ENCODE measurements at places on chromosomes 11 and 22.

DNA sequence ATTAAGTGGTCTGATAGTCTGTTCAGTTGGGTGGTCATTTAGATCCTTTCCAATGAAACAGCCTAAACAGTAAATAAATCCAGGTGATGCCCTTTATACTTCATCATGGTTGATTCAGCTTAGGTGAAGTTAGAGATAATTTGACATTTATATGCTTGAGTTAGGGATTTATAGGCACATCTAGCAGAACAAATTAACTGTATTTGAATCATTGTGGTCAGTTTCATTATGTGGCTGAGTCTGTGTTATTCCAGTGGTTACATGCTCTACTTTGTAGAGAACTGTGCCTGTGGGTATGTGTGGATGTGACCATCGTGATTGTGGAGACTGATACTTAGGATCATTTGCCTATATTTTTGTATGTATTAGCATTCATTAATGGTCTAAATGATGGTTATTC lies 194.6 kb downstream of the DDX10 start:
- no peak for DNase-seq

- DNase-seq = no peak
These were observed 7.4 kb downstream of the MED15 start for GRCh38 chr22:20514658-20515406.

- DNase-seq = no peak
These were observed 76.1 kb downstream of the C11orf58 start for GRCh38 chr11:16814410-16815046.

- DNase-seq = no peak
These were observed 778 bp downstream of the KDELR3 start for GRCh38 chr22:38468443-38469305.

DNA sequence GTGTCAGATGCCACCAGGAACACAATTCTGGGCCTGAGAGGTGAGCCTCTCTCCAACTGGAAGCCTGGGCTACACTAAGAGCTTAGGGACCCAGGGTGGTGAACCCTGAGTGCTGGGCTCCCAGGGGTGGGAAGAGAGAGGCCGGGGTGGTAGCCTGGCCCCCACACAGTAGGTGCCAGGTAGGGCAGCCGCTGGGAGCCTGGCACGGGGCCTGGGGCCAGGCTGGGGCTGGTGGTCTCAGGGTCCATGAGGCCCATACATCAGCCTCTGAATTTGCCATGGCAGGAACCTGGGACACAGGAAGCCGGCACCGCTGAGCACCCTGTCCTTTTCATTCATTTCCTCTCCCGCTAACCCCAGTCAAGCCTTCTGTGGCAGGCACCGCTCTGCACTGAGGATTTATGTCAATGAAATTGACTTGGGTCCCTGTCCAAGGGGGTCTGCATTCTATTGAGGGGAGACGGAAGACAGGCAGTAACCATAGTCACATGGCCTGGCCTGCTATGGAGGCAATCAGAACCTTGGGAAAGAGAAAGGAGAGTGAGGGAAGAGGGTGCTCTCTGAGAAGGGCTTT lies 8.6 kb downstream of the MYEOV start:
- no peak for DNase-seq

GRCh38 chr22:24588381-24588756 lies 4.5 kb downstream of the LRRC75B start:
- no peak for DNase-seq

DNA sequence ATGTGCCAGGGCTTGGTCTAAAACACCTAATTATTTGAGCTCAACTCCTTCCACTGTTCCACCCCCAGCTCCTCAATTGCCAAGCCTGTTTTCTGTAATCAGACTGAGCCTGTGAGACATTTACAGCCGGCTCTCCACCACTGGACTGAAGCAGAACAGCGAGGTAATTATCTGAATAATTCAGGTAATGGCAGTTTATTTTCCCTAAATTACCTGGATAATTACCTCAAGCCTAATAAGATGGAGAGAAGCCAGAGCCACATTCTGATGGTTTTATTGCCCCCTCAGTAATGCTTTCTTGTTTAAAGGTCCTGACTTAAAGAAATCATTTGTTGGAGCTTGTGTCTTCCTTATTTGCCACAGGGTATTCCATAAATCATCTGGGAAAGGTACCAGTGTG lies 64.2 kb downstream of the FZD4 start:
- no peak for DNase-seq

DNA sequence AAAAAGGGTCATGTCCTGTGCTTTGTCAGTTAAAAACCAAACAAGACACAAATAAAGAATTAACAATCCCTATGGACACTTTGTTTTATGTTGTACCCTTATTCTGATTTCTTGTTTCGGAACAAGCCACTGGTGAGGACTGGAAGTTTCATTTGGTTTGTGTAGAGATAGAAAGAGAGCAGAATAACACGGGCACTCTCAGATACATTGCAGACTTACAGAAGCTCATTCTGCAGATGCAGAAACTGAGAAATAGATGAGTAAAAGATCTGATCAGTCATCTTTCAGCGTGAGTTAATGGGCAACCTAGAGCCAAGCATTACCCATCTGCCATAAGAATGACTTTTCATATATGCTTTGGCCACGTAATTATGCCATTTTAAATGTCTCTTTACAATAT lies 407.6 kb downstream of the RAB38 start:
- DNase-seq = no peak

DNA sequence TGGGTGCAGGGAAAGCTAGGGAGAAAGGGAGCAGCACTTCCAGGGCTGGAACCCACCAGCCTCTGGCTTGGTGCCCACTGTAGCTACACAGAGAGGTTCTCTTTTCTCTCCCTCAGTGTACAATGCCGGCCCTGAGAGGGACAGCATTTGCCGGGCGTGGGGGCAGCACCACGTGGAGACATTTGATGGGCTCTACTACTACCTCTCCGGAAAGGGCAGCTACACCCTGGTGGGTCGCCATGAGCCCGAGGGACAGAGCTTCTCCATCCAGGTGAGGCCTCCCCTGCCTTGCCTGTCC lies 6.1 kb downstream of the OTOG start:
- no peak for DNase-seq

DNA sequence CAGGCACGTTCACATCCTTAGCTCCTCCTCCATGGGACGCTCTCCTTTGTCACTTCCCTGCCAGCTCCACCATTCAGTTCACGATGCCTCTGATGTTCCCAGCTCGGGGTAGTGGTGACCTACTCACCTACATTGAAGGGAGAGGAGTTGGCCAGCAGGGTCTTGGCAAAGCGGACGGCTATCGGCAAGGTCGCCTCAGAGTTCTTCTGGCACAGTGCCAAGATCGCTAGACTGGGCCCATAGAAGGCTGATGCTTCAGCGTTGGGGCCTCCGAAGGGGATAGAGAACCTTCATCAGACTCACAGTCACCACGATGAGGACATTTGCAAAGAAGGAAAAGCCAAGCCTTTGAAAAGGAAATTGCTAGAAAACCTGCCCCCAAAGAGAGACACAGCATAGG lies 3.0 kb downstream of the CBLIF start:
- DNase-seq = no peak

- no peak for DNase-seq
These were observed 50.0 kb upstream of the SYT13 start for GRCh38 chr11:45336136-45336535.

- DNase-seq = no peak
These were observed 12.8 kb downstream of the TBC1D22A start for GRCh38 chr22:46774980-46775849.

GRCh38 chr11:132770829-132771530 lies 761.3 kb downstream of the OPCML start:
- no peak for DNase-seq

DNA sequence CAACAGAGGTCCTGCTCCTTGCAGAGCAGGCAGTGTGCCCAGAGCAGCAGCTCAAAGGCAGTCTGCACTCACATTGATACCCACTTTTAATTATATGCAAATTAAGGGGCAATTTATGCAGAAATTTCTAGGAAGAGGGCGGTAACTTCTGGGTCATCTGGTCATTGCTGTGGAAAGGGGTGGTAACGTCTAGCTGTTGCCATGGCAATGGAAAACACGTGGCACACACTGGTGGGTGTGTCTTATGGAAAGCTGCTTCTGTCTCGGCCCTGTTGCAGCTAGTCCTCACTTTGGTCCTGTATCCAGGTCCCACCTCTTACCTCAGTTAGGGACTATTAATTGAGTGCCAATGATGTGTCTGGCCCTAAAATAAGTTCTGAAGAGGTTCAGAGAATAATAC lies 36.8 kb downstream of the BARX2 start:
- no peak for DNase-seq

DNA sequence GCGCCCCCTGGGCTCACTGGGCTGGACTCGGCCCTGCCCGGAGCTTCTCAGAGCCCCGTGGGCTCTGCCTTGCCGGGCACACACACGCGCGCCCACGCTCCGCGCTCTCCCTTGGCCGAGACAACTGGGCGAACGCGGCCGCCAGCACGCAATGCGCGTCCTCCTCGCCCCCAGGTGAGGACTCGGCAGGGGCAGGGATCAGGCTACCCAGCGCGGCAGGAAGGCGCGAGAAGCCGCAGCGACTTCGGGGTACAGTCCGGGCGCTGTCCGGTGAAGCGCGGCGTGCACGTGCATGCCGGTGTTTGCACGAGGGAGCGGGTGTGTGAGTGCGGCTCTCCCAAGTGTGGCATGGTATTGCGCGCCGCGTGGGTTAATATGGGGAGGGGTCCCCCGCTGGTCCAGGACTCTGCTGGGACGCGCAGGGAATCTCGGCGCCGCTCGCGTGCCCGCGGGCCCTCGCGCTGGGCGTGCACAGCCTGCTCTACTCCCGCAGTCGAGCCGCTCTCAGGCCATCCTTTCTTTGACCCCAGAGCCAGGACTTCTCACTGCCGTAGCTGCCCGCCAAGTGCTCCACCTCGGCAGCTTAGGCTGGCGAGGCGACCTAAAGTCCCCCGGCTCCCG lies 5.4 kb downstream of the WNT7B start:
- DNase-seq = no peak

DNA sequence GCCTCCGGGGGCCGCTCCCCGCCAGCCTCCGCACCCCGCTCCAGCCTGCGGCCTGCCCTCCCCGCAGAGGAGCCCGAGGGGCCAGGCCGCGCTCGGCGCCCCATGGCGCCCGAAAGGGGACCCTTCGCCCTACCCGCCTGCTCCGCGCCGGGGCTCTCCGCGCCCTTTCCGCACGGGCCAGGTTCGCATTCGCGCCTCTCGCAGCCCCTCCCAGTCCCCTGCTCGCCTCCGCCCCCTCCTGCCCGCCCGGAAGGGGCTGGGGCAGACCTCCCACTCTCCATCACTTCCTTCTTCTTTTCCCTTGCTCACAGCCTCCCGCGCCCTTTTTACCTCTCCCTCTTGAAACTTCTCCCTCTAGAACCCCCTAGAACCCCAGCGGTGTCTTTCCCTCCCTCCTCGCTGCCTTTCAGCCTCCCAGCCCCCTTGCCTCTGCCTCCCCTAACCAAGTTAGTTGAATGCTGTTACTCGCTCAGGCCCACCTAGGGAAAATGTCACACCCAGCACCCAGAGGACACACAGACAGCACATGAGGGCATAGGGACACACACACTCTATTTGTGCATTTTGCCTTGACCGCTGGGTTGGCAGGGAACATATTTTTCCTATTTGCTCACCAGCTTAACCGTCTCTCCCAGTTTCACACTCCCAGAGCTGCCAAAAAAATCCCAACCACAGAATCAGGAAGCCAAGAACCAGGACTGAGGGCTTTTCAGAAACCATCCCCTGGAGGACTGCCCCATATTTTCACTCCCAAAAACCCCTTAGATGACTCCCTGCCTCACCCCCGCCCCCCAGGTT lies at the start of gene SLC43A3:
SLC43A3 (minus strand) TSS at position 193 of the 798 bp plus-strand sequence. CDS start 949 bp downstream, outside the sequence.
- DNase-seq = peak; percentile 41

DNA sequence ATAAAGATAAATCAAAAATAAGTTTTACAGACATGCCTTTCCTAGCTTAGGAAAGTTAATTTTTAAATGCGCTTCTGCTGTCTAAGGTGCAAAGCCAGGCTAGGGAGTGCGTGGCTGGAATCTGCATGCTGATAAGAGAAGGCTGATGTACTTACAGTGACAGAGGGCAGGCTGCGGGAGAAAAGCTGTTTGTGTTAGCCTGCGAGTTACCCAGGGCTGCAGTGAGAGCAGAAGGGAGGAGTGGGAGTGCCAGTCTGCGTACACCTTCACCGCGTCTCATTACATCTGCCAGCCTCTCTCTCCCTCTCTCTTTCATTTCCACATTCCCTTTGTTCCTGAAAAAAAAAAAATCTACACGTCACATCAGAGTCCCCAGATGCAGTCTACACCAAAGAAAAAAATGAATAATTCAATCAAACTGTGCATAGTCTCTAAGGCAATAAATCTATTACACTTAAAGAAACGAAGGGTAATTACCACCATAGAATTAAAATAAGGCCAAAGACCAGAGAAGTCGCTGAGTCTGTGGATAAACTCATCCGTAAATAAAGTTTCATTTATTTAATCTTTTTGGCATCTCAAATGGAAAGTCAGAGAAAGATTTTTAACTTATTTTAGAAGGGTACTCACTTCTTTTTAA lies 126.4 kb upstream of the C11orf58 start:
- DNase-seq = no peak

All from effector memory CD8-positive, alpha-beta T cell (primary cell).